ENCODE measurements at places on chromosomes 13 and 19.

DNA sequence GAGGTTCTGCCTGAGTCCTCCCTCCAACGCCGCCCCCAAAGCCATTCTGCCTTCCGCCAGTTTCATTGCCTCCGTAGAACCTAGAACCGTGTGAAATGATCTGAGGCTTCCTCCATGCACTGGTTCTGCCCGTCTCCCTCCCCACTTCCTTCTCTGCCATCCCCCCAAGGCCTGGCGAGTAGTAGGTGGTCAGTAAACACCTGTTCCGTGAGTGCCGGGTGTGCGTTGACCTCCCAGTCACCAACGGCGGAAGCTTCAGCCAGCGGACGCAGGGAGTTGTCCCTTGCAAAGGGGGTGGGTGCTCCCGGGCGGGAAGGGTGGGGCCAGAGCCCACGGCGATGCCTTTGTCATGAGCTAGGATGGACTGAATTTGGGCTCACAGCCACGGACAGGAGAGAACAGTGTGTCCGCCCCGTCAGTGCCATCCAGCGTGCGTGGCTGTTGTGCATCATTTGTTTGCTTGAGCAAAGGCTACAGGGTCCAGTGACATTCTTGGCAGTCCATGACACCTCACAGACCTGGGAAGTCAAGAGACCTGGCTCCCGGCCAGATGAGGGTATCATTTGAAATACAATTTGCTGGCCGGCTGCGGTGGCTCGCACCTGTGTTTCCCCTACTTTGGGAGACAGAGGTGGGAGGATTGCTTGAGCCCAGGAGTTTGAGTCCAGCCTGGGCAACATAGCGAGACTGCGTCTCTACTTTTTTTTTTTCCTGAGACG lies 43.1 kb downstream of the NFIC start:
- peak; percentile 46 for DNase-seq

DNA sequence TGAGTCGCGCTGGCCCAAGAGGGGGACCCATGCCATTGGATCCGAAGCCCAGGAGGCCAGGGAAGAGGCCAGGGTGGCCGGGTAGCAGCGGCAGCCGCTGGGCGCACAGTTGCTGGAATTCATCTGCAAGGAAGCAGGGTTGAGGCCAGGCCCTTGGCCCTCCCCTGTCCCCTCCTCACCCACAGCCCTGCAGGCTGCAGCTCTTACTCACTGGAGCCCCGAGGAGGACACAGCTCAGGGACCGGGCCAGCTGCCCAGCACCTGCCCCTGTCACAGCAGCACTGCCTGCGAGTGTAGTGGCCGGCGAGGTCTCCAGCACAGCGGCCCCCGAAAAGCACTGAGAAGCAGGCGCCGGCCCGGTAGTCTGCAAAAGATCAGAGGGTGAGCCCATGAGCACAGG lies 11.2 kb downstream of the FBN3 start:
- no peak for DNase-seq

- peak; percentile 86 for DNase-seq
These were observed at the start of gene MAP1S for GRCh38 chr19:17718947-17719711. TSS of gene MAP1S (plus strand) at chr19:17719480. CDS start at chr19:17719503, 23 bp downstream.

DNA sequence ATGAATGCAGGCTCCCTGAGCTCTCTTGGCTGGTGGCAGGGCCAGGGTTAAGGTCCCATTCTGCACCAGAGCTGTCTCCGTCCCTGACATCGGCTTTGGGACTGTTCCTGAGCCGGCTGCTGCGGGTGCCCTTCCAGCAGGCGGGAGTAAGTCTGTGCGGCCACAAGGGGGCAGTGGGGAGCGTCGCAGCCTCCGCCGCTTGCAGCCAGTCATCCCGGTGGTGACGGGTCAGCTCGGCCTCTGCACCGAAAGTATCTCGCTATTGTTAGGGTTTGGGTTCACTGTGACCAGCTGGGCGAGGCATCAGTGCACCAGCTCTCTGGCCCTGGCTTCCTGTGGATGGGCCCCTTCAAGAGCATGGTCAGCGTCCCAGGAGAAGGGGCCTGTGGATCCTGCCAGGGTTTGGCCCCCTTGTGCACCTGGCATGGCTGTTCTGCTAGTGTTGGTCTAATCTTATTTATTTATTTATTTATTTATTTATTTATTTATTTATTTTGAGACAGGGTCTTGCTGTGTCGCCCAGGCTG lies 15.1 kb downstream of the NDUFB7 start:
- DNase-seq = peak; percentile 84

GRCh38 chr13:19606152-19606551 lies 27.3 kb upstream of the MPHOSPH8 start:
- DNase-seq = no peak

DNA sequence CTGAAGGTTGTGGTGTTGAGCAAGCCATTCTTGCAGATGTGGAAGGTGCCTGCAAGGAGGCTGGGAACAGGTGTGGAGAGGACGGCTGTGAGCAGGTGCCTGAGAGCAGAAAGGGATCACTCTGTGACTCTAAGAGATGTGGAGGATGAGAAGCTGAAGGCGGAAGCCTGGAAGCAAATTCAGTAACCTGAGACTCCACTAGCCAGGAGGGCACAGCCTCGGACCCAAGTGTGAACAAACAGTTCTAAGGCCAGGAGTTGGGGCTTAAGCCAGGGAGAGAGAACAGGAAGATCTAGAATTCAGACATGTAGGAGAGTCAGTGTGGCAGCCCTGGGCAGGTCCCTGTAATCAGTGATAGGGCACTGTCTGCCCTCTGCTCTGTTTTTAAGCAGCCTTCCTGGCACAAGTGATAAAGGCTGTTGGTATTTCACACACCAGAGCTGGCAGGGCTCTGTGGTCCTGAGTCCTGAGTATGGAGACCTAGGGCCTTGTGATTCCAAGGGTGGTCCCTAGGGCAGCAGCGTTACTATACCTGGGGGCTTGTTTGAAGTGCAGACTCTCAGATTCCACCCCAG lies 131.3 kb downstream of the SLC7A1 start:
- no peak for DNase-seq

DNA sequence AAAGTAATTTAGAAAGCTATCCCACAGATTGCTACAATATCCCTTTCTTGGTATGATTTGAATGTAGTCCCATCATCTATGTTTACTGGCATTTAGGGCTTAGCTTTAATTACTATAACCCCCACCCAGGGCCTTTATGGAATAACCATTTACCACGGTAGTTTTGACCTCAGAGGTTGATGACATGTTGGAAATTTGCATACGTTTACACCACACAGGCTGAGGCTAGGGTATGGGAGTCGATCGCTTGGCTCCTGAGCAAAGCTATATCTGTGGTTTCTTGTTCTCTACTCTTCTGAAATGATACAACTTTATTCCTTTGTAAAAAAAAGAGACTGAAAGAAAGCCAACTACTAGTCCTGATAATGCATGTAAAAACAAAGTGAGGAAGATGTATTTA lies 28.2 kb upstream of the RFC3 start:
- DNase-seq = no peak

DNA sequence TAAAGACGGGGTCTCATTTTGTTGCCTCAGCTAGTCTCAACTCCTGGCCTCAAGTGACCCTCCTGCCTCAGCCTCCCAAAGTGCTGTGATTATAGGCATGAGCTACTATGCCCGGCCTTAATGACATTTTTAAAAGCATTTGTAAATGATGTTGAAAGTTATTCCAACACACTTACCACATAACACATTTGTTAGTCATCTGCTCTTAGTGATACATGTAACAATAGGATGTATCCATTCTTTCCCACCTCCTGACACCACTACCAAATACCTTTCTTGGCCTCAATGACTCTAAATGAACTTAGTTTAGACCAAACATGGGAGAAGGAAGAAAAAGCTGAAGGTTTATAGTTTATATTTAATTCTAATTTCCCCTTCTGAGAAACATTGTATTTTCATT lies 59.8 kb upstream of the MEDAG start:
- no peak for DNase-seq

DNA sequence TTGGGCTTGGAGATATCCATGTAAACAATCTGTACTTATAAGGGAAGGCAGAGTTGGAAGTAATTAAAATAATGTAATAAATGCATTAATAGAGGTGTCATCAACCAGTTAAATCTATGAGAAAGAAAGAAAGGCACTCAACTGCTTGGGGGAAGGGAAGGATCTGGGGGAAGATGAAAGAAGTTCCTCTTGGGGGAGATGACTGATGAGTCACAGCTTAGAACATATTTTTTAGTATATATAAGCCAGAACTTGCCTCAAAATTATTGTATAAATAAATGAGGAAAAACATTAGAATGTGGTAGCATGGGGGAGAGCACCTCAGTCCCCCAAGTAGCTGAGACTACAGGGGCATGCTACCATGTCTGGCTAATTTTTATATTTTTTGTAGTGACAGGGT lies 205.8 kb downstream of the GGACT start:
- no peak for DNase-seq

DNA sequence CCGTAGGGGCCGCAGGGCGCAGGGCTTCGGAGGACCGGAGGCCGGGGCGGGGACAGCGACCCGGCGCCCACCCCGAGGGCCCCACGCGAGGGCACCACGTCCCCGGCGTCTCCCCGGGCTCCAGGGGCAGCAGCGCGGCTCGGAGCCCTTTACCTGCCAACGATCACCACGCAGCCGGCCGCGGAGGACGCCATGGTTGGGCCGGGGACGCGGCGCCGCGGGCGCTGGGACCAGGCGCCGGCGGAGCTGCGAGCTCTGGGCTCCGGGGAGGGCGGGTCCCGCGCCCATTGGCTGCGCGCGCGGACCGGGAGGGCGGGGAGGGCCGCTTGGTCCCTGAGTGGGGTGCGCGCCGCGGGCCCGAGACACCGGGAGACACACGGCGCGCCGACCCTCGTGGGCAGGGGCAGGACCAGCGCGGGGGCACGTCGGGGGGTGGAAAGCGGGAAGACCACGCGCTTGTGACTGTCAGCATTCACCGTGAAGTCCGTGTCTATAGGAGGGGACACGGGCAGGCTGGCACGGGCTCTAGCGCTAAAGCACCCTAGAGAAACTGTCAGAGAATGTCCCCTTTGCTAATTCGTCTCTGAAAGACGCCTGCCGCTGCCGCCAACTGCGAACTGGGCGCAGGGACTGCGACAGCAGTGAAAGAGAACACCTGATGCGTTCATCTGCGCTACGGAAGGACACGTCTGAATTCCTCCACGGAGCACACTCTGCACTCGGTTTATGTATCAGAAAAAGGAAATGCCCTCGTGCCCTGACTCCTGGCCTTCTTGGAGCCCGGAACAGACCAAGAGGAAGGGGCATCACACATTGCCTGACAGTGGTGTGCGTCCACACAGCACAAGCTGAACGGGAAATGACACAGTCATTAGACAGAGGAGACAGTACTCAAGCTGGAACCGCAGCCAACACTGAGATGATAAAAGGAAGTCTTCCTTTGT lies at the start of gene CRYL1:
Gene CRYL1 (minus strand): TSS at position 257 of the 944 bp plus-strand sequence. CDS start 63 bp downstream, at position 194.
- peak; percentile 74 for DNase-seq

- DNase-seq = peak; percentile 20
These were observed 7.4 kb downstream of the ISYNA1 start for GRCh38 chr19:18430417-18431144.

DNA sequence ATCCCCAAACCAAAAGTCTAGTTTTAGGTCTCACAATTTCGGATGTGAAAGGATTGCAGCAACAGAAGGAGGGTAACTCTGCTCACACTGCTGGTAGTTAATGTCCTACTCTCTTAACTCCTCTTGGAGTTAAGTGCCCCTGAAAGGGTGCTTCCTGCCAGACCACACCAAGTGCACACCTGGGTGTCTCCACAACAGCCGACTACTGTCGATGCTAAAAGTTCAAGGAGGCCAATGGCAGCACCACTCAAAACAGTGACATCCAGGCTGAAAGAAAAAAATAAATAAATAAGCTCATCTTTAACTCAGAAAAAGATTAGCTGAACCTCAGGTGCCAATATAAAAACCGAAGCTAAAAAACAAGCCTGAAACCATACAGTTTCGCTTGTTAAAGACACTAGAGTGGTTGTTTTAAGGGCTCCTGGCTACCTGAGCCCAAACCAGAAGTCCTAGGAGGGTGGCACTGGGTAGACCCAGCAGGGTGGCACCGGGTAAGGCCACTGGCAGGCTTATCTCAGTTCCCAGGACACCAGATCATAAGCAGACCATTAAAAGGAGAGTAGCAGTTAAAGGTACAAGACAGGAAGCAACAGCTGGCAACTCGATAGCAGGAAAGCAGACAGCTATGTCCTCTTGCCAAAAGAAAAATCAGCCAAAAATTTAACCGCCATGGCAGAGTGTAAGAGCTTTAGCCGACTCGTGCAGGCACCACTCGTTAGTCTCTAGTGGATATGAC lies 39.3 kb downstream of the BRD4 start:
- no peak for DNase-seq

DNA sequence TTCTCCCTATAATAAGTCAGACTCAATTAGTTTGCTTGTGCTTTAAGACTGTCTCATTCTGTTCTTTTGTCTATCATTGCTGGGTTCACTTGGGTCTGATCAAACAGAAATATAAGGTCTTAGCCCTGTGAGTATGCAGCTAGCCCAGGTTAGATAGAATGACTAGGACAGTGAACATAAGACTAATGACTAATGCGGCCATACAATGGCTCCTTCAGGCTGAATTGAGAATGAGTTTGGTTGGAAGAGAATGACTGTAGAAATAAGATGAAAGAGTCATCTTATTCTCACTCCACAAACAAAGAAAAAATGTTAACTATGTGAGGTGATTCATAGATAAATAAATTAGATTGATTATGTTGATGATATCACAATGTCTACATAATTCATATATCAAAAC lies 50.1 kb upstream of the OBI1 start:
- no peak for DNase-seq

GRCh38 chr13:106104281-106104901 lies 431.1 kb downstream of the EFNB2 start:
- no peak for DNase-seq

DNA sequence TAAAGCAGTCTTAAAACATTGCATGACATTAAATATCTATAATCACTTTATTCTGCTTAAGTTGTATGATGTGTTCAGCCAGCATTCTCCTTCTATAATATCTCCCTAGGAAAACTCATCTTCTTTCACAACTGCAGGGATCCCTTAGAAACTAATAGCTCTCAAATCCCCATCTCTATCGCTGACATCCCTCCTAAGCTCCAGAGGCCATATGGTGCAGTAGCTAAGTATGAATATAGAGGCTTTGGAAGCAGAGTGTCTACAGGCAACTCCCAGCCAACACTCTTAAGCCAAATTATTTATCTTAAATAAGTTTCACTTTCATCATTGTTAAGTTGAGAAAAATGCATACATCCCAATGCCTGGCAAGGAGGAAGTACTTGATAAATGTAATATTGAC lies 349.5 kb upstream of the MIR17HG start:
- DNase-seq = no peak

DNA sequence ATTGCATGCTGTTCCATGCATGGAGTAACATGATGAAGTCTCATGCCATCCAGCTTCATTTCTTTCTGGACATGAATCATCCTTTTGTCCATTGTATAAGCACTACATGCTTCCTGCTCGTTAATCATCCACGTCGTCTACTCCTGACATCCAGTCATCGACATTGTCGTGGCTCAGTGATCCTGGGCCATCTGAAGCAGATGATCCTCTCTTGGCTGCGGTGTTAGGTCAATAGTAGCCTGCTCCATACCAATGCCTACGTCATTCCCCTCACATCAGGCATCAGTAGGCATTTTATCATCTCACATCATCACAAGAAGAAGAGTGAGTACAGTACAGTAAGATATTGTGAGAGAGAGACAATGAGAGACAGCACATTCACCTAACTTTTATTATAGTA lies 7.9 kb upstream of the MYO16 start:
- no peak for DNase-seq

GRCh38 chr13:45215392-45216077 lies 14.7 kb upstream of the KCTD4 start:
- DNase-seq = no peak
